Activated T-cell treated with anti-CD3 and anti-CD28 coated beads for 1 hour (primary cell): ENCODE measurements at places on chromosomes 3 and 15.

- no peak for DNase-seq
Measured at GRCh38 chr3:131421957-131422498, 40.5 kb downstream of the NUDT16 start.

DNA sequence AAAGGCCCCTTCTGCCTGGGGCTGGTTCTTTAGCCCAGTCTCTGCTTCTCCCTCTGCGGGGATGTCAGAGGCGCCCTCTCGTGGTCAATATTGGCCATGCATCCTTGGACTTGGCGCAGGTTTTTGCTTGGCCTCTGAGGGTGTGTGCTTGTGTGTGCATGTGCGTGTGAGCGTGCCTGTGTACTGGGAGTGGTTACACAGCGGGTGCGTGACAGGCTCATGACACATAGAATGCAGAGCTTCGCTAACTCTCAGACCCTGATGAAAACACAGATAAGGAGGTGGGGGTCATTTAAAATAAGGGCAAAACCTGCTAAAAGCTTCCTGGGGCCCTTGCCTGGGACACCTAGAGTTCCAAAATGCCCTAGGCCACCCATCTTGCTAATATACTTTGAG is 160.9 kb downstream of the SMAD6 start:
- peak; percentile 63 for DNase-seq

- no peak for DNase-seq
Measured at GRCh38 chr3:68447885-68448284, 484.5 kb downstream of the TAFA4 start.

DNA sequence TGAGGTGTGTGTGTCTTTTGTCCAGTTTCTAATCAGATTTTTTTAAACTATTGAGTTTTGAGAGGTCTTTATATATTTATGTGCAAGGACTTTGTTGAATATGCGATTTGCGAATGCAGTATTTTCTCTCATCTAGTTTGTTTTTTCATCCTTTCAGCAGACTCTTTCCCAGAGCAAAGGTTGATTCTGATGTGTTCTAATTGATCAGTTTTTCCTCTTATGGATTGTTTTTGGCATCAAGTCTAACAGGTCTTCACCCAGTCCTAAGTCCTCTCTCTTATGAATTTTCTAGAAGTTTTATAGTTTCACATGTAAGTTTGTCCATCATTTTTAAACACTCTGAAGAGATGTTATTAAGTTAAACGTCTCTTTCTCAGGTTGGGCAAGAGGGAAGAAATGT is 17.8 kb upstream of the TJP1 start:
- no peak for DNase-seq

DNA sequence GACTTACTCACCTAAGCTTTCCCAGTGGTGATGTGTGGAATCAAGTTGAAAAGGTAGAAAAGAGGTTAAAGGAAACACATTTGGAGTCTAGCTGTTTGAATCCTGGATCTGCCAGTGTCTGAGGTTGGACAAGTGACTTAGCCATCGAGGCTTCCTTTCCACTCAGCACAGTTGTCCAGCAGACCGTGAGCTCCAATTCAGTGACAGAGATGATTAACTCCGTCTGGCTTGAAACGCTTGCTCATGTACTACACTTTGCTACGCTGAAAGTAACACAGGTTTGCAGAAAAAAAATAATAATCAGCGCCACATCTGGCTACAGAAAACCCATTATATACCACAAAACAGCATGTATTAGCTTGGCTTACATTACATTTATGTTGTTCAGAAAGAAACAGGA is 364.9 kb upstream of the MCTP2 start:
- no peak for DNase-seq

DNA sequence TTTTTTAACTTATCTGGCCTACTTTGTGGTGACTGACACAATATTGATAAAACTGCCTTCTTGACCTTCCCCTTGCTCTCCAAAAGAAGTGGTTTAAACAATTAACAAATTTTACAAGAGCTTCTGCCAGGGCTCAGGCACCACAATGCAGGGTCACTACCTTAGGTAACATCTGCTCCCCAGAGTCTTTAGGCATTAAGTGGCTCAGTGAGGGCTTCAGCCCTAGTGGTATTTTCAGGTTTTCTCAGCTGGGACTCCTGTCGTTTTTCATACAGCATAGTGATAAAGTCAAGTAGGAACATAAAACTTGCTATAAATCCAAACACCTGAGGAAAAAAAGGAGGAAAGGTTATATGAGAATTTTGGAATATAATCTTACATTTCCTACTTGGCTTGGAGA is 18.9 kb downstream of the CMTM6 start:
- no peak for DNase-seq

GRCh38 chr3:11438646-11439045 is 166.4 kb downstream of the ATG7 start:
- no peak for DNase-seq

DNA sequence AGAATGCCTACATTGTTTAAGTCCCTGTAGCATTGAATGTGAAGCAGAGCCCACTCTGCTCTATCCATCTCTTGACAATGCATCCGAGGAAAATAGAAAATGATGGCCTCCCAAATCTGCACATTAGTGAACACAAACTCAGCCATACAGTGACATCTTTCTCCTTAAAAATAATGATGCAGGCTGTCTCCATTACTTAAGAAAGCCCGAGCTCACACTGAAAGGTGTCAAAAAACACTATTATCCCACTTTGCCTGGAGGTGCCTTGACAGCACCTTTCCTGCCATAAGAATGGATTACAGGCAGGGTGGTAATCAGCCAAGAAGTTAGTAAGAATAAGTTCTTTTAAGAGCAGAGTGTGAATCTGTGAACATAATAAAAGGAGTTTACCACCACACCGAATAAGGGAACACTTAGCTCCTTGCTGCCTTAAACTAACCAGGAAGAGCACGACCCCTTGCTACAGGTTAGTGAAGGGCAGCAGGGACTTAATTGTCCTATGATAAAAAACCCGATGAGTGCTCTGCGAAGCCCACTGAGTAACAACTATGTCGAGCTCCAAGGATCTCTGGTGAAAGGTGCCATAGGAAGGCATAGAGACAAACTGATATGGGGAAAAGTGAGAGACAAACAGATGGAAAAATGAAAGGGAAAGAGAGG is 123.2 kb upstream of the TUSC7 start:
- no peak for DNase-seq

DNA sequence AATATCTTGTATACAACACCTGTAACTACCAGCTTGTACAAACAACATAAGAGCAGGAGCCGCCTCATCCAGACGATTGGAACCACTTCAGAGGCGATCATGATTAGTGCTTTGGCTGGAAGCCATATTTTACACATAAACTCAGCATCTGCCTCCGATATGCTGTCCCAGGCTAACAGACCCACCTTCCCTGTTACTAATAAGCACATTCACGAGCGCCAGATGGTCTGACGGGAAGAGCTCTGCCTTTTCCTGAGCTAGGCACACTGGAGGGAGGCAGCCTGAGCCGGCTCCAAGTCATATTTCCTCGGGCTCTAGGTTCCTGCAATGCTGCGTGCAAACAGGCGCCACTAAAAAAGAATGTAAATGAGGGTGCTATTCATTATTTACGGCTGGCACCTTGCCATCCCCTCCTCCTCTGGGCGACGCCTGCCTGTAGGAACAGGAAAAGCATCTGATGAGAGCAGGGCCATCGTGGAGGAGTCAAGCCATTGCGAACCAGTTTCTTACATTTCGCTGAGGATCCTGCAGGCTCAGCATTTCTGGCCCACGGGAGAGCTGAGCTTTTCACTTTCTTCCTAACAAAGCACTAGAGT is 98.2 kb downstream of the ANXA2 start:
- no peak for DNase-seq

DNA sequence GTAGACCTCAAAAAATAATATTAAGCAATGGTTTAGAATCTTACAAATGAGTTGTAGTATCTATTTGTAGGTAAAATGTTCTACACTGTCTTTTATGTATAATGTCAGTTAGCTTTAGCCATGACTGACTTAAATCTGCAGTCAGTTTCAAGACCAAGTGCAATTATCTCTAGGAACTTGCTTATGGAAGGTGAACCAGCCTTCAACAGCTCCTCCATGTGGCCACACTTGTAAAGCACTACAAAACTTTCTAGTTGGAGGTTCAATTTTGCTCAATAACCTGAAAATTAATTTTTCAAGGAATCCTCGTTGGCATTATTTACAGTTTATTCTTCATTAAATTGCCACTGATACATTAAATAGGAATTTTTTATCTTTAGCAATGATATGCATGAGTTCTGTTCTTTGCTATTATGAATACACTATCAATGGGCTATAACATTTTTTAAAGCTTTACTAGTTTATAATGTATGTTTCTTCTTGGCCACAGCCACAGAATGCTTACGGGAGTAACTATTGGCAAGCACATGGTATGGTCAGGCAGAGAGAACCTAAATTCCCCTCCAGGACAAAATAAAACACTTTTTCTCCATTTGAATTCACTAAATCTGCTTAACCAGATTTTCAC is 315.3 kb upstream of the UBE2E2 start:
- DNase-seq = no peak

GRCh38 chr15:66964111-66964738 is 101.2 kb upstream of the SMAD3 start:
- no peak for DNase-seq

- DNase-seq = no peak
Measured at GRCh38 chr15:54083991-54084390, 105.8 kb downstream of the UNC13C start.

DNA sequence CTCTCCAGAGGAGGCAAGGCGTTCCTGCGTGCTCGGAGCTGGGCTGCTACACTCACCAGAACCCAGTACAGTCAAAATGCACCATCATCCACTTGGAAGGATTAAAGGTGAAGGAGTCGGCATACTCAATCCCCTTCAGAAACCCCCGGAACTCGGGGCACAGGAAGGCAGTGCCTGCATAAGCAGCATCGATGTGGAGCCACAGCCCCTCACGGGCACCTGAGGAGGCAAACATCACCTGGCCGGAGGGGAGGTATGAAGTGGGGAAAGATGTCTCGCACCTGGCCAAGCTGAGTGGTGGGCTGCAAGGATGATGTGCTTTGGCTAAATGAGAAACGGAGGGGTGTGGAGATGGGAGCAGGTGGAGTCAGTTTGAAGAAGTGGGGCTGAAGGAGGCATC is 13.0 kb downstream of the HDC start:
- DNase-seq = no peak

DNA sequence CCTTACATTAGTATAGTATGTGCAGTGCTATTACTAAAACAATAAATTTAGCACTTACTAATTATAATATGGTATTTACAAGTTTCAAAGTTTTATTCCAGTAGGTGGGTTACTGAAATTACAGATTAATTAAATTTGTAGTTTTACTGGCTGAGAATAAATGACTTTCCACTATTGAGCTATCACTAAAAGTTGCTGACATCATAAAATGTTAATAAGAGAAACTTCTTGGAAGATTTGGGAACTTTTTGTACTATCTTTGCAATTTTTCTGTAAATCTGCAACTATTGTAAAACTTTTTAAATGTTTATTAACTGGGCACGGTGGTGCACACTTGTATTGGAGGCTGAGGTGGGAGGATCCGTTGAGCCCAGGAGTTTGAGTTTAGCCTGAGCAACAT is 247.7 kb downstream of the UBE2E2 start:
- DNase-seq = no peak
